GM10248 (cell line): ENCODE measurements at places on chromosomes 3 and 15.

GRCh38 chr15:87871731-87872320 is 384.7 kb downstream of the NTRK3 start:
- no peak for DNase-seq

GRCh38 chr3:54773271-54773670 is 154.6 kb downstream of the LRTM1 start:
- DNase-seq, result no peak

- DNase-seq, result no peak
Observed at GRCh38 chr15:32105258-32106241, 75.2 kb downstream of the CHRNA7 start.

- DNase-seq, result no peak
Observed at GRCh38 chr3:85864896-85865295, 906.1 kb downstream of the CADM2 start.

DNA sequence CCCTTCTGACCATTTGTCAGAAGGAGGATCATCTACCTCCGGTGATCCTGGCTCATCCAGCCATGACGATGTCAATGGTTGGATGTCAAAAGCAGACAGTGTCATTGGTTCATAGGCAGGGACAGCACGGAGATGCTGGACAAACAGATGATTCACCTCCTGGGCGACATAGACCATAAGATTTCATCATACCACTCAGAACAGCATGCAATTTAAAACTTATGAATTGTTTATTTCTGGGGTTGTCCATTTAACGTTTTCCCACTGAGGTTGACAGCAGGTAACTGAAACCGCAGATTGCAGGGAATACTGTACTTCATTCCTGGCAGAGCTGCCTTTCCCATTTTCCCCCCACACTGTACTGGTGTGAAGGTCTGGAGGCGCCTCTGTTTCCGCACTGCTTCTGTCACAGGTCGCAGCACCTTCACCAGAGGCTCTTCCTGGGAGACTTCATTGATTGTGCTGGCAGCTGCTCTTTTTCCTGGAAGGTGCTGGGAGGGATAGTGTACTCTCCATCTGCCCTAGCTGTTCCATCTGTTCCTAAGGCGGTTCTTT is 32.5 kb upstream of the TMOD3 start:
- no peak for DNase-seq

- DNase-seq, result no peak
Observed at GRCh38 chr3:151751161-151751560, 17.4 kb downstream of the AADACL2 start.
